ENCODE measurements at places on chromosomes 16 and 17.

- no peak for DNase-seq
These were observed 76.0 kb downstream of the CHD9NB start for GRCh38 chr16:52976539-52977167.

- no peak for DNase-seq
These were observed 64.9 kb upstream of the CORO6 start for GRCh38 chr17:29687596-29687995.

DNA sequence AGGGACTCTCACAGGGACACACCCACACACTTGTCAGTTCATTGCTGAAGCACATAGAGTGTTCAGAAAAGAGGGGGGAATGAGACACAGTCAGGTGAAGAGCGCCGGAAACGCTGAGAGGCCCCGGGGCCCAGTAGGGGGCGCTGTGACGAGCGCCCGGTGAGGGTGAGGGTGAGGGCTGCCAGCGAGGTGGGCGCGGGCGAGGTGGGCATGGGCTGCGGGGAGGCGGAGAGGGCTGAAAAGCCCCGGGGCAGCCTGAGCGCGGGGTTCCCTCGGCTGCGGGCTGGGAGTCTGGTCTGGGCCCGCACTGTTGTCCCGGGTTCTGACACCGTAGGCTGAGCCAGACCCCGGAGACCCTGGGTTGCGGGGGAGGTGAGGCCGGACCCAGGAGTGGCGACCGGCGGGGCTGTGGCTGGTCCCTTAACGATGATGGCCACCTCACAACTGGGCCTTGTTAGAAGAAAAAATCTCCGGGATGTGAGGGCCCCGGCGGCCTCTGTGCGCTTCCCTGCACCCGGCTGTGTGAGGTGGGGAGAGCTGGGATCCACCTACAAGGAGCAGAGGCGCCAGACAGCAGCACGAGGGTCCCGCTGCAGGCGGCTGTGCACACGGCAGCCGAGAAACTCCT lies 91.4 kb downstream of the C16orf78 start:
- no peak for DNase-seq

GRCh38 chr17:77117415-77117814 lies 23.4 kb upstream of the SEC14L1 start:
- no peak for DNase-seq

- DNase-seq = no peak
These were observed 35.7 kb downstream of the CYTH1 start for GRCh38 chr17:78746263-78746948.

- no peak for DNase-seq
These were observed 66.6 kb upstream of the TOX3 start for GRCh38 chr16:52613508-52613907.

DNA sequence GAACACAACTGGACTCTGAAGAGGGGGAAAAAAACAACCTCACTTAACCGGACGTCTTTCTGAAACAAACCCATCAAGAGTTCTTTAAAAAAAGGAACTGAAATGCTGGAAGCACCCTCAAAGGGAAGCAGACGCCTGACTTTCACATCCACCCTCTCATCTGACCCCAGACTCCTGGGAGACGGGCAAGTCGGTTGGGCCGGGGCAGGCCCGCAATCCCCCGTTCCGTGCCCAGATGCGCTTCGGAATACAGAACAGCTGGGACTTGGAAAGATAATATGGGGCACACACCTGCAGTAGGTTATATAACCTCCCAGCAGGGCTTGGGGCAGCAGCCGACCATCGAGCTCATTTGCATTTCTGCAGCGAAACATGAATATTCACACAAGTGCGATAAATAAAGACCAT lies 3.7 kb downstream of the ARHGAP27 start:
- no peak for DNase-seq
